ENCODE measurements at places on chromosomes 2 and 18.
A peak's percentile ranks its signal among the peaks of the same experiment; 100 is the strongest.

GRCh38 chr2:181946444-181947127 lies 39.1 kb upstream of the PPP1R1C start:
- no peaks in the 10 kb centered on the region for H3K36me3 ChIP-seq
- no peak overlapping the region for H3K27ac ChIP-seq
- H3K27me3 ChIP-seq: no peaks in the 10 kb centered on the region
- H3K4me1 ChIP-seq: no peaks in the 10 kb centered on the region
- H3K4me3 ChIP-seq: no peak overlapping the region

- no peaks in the 10 kb centered on the region for H3K27me3 ChIP-seq
- H3K4me1 ChIP-seq: no peaks in the 10 kb centered on the region
- no peak overlapping the region for H3K27ac ChIP-seq
These were observed 154.6 kb downstream of the ANKRD36 start for GRCh38 chr2:97267411-97268074.

DNA sequence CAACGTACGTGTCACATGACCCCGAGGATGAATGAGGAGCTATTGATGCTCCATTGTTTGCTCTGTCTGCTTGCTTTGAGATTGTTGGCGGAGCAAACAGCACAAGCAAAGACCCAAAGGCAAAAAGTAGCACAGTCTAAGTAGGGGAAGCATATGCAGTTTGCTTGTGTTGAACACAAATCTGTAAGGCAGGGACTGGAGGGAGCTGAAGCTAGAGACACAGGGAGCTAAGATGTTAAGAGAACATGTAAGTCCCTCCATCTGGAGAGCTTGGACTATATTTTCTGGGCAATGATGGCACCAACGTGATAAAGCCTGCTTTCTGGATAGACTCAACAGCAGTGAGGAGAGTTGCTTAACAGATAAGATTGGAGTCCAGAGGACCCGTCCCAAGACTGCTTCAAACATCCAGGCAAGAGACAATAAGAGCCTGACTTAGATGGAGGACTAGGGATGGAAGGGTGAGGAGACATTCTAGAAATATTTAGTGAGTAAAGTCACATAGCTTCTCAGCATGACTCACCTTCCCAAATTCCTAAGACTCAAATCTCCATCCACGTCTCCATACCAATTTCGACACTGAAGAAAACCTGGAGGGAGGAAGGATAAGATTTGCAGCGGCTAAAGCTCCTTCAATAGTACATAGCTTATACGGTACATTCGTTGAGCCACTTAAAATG lies 88.1 kb upstream of the KLF7 start:
- no peaks in the 10 kb centered on the region for H3K27me3 ChIP-seq
- no peak for ATAC-seq
- no peak overlapping the region for H3K4me3 ChIP-seq
- no peaks in the 10 kb centered on the region for H3K36me3 ChIP-seq
- H3K4me1 ChIP-seq: peaks cover 49% of the 10 kb centered on the region

- ATAC-seq: no peak
- no peaks in the 10 kb centered on the region for H3K4me1 ChIP-seq
- H3K27me3 ChIP-seq: peaks cover 20% of the 10 kb centered on the region
- peak overlapping the region; percentile 70 for H3K27ac ChIP-seq
- H3K4me3 ChIP-seq: peak overlapping the region; percentile 70
These were observed 649 bp upstream of the HSBP1L1 start for GRCh38 chr18:79963658-79964329.

DNA sequence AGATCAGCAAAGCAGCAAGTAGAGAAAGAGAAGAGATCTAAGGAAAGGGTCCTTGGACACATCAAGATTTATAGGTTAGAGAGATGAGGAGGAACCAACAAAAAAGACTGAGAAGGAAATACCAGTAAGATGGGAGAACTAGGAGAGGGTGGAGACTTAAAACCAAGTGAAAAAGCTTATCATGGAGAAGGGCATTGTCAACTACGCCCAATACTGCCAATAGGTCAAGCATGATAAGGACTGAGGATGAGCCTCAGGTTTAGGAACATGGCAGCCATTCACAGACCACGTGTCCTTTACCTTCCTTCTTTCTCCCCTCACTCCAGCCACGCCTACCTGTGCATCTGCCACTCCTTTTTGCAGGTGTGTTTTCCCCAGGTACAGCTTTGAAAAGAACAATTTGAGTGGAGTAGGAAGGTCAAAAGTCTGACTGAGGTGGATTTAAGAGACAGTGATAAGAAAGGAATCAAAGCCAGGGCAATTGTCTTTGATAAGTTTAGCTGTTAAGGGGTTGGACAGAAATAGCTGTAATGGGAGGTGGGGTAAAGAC lies 238.7 kb downstream of the STK39 start:
- no peak for ATAC-seq
- H3K27ac ChIP-seq: no peak overlapping the region
- no peak overlapping the region for H3K4me3 ChIP-seq
- H3K27me3 ChIP-seq: no peaks in the 10 kb centered on the region
- no peaks in the 10 kb centered on the region for H3K4me1 ChIP-seq

DNA sequence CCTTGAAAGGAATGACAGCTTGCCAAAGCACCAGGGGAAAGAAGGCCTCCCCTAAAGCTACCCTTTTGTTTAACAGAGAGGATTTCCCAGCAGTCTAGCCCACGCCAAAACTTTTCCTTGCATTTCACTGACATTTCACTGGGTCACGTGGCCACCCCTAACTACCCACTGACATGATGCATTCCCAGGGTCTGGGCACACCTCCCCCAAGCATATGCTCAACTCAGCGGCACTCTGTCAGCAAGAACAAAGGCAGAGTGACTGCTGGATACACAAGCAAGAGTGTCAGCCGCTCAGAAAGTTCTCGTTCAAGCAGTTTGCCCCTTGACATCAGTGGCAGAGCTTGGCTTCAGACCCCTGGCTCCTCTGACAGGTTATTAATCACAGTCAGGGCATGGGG lies 34.2 kb upstream of the MARCO start:
- peaks cover 14% of the 10 kb centered on the region for H3K27me3 ChIP-seq
- no peaks in the 10 kb centered on the region for H3K36me3 ChIP-seq
- H3K27ac ChIP-seq: no peak overlapping the region
- no peak for ATAC-seq

DNA sequence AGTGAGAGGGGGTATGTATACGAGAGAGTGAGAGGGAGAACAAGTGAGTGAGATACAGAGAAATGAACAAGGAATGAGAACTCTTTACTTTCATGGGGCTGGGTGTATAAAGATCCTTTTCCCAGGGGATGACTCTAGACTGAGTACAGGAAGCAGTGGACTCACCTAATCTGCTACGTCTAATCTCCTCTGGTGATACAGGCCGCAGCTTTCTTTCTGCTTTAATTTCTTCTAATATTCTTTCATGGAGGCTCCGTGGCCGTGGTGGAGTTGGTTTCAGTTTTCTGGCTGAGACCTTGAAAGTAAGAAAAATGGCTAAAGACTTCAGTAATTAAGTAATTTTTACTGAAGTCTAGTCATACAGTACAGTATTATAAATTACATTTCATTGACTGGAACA lies 85.2 kb downstream of the PRELID3A start:
- H3K27me3 ChIP-seq: no peaks in the 10 kb centered on the region
- H3K27ac ChIP-seq: no peak overlapping the region
- H3K4me3 ChIP-seq: no peak overlapping the region
- no peak for ATAC-seq

GRCh38 chr18:51659781-51660180 lies 462.3 kb upstream of the MEX3C start:
- no peak for ATAC-seq
- H3K36me3 ChIP-seq: no peaks in the 10 kb centered on the region
- peaks cover 30% of the 10 kb centered on the region for H3K27me3 ChIP-seq
- no peaks in the 10 kb centered on the region for H3K4me1 ChIP-seq

DNA sequence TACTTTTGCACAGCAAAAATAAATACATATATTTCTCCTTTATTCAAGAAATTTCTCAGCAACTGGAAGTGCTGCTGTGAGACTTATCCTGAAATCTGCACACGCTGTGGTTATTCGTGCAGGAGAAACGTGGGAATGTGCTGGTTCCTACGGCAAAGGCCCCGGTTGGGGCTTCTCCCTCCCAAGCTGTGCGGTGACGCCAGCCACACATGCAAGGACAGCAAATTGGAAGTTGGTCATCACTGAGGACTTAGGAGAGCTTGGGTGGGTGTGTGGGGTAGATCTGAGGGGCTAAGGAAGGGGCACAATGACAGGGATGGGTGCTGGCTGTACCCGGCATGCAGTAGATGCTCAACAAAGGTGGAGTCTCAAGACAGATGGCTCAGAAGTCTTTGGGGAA lies 16.5 kb upstream of the MTCL1 start:
- H3K27me3 ChIP-seq: no peaks in the 10 kb centered on the region
- no peak overlapping the region for H3K27ac ChIP-seq
- ATAC-seq: no peak

- H3K27me3 ChIP-seq: no peaks in the 10 kb centered on the region
- no peaks in the 10 kb centered on the region for H3K4me1 ChIP-seq
- ATAC-seq: no peak
- H3K27ac ChIP-seq: no peak overlapping the region
- H3K4me3 ChIP-seq: no peak overlapping the region
These were observed 108.5 kb downstream of the RAPGEF4 start for GRCh38 chr2:172843902-172844715.

DNA sequence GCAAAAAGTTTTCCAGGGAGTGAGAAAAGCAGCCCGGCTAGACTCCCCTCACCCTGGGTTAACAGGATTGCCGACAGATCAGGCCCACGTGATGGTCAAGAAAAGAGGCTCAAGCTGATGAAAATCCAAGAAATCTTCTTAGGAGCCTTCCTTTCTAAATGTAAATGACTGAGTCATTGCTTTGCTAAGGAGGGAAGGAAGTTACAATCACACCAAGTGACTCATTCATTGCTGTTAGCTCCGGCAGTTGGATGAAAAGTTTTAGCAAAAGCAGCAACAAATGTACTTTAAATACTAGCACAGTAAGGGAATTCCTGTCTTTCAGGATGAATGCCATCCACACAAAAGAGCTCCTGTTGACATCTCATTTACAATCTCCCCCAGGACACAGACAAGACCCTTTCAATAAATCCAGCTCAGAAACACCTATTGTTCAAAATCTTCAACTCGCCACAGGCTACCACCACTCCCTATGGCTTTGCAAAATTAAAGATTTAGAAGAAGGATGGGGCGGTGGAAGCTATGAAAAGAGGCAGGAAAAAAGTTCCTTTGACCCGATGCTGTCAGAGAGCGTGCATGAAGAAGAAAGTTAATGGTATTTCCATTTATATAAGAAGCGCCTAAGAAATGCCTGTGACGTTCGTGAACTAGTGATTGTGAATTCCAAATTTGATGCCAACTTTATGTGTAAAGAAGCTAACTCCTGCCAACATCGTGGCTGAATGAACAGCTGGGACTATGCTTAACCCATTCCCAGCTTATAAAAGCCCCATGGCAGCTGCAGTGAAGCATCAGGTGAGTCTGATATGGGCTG lies 153.7 kb downstream of the TGIF1 start:
- peak overlapping the region; percentile 97 for H3K27ac ChIP-seq
- no peaks in the 10 kb centered on the region for H3K4me1 ChIP-seq
- H3K27me3 ChIP-seq: no peaks in the 10 kb centered on the region
- H3K4me3 ChIP-seq: peak overlapping the region; percentile 50
- H3K36me3 ChIP-seq: no peaks in the 10 kb centered on the region

DNA sequence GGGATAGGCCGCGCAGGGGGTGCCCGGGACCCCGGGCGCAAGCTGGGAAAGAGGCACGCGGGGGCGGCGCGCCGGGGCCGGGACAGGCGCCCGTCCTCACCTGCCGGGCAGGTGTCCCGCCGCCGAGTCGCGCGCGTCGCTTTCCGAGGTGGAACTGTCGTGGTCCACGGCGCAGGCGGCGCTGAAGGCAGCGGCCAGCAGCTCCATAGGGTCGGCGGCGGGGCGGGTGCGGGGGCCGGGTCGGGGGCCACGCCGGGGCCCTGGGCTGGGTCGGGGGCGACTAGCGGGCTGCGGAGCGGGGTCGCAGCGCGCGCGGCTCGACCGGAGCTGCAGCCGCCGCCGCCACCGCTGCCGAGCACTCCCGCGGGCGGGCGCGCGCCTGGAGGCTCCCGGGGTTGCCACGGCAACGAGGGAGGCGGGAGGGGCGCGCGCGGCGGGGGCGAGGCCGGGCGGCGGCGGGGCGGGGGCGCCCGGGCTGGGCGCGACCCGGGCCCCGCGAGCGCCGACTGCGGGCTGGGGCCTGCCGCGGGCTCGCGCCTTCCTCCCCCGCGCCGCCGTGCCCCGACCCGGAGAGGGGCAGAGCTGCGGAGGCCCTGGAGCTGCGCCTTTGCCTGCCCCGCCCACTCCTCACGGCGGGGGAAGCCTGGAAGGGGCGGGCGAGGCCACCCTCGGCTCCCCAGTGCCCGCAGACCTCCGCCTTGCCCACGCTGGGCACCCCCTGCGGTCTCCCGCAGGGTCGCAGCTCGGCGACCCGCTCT lies 57.9 kb downstream of the SNORC start:
- H3K36me3 ChIP-seq: no peaks in the 10 kb centered on the region
- peak overlapping the region; percentile 53 for H3K4me3 ChIP-seq
- peaks cover 87% of the 10 kb centered on the region for H3K27me3 ChIP-seq
- peaks cover 30% of the 10 kb centered on the region for H3K4me1 ChIP-seq
- no peak overlapping the region for H3K27ac ChIP-seq

GRCh38 chr2:188478724-188479123 lies 187.1 kb downstream of the GULP1 start:
- ATAC-seq: no peak
- H3K27ac ChIP-seq: no peak overlapping the region
- H3K4me3 ChIP-seq: no peak overlapping the region
- H3K4me1 ChIP-seq: no peaks in the 10 kb centered on the region

GRCh38 chr18:74644713-74645112 lies 47.0 kb downstream of the ZNF407 start:
- H3K4me3 ChIP-seq: no peak overlapping the region
- ATAC-seq: no peak
- no peaks in the 10 kb centered on the region for H3K4me1 ChIP-seq
- no peak overlapping the region for H3K27ac ChIP-seq

- H3K27ac ChIP-seq: no peak overlapping the region
- H3K4me3 ChIP-seq: peak overlapping the region; percentile 19
- no peak for ATAC-seq
- no peaks in the 10 kb centered on the region for H3K4me1 ChIP-seq
These were observed 272.5 kb downstream of the DSEL start for GRCh38 chr18:67243799-67244587.

GRCh38 chr2:237355701-237356100 lies 58.3 kb downstream of the COL6A3 start:
- no peak overlapping the region for H3K4me3 ChIP-seq
- H3K27me3 ChIP-seq: no peaks in the 10 kb centered on the region
- ATAC-seq: no peak
- H3K36me3 ChIP-seq: no peaks in the 10 kb centered on the region

DNA sequence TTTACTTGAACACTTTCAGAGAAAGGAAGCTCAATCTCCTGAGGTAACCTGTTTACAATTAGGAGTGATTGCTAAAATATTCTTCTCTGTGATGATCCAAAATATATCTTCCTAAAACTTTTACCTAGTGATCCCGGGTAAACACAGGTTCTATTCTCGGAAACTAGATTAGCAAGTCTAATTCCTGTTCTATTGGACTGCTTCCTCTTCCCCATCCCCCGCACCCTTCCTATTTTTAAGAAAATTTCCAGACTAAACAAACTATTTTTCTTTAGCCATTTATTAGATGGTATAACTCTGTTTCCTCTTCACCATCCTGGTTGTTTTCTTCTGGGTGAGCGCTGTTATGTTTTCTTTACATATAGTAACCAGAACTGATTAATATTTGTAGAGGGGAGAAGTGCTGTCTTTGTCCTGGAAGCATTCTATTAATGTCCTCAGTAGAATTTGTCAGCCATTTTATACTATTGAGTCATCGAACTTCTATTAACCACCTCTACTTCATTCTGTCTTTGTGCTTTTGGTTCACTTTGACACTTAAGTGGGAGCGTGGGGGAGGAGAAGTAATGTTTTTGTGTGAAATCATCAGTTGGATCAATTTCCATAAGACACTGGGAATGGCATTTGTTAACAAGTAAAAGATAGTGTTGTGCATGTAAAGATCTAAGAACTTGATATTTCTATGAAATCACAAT lies 31.8 kb downstream of the CREB1 start:
- H3K4me3 ChIP-seq: no peak overlapping the region
- H3K27me3 ChIP-seq: no peaks in the 10 kb centered on the region
- H3K36me3 ChIP-seq: peaks cover 3% of the 10 kb centered on the region
- ATAC-seq: no peak
- no peaks in the 10 kb centered on the region for H3K4me1 ChIP-seq

Data from gastroesophageal sphincter (tissue), 4 donors.